ENCODE measurements at places on chromosomes 7 and 10.

GRCh38 chr7:80967071-80967916, 48.4 kb upstream of the SEMA3C start:
- no peak for DNase-seq

DNA sequence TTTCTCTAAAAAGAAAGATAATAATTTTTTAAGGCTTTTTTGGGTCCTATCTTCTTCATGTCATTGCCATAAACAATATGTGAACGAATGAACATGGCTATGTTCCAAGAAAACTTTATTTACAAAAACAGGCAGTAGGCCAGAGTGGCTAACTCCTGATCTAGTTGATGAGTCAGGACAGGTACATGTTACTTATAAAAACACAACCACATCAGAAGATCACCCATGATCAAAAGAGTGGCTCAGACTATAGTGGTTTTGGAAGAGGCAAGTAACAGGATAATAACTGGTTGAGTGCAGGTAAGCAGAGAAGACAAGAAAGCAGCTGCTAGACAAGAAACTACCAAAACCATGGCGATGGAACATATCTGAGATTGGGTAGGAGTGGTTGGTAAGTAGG, 468.7 kb downstream of the KCNMA1 start:
- no peak for DNase-seq

GRCh38 chr7:150981644-150982043, 3.5 kb upstream of the KCNH2 start:
- DNase-seq = no peak

GRCh38 chr7:114940220-114940619, 18.3 kb downstream of the MDFIC start:
- no peak for DNase-seq

DNA sequence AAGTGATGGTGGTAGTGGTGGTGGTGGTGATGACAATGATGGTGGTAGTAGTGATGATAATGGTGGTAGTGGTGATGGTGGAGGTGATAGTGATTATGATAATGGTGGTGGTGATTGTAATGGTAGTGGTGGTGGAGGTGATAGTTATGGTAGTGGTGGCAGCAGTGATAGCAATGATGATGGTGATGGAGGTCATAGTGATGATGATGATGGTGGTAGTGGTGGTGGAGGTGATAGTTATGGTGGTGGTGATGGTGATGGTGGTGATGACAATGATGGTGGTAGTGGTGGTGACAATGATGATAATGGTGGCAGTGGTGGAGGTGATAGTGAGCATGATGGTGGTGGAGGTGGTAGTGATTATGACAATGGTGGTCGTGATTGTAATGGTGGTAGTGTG, 191.7 kb upstream of the RNF32 start:
- no peak for DNase-seq

GRCh38 chr7:1637155-1637554, 32.9 kb upstream of the ELFN1 start:
- no peak for DNase-seq

DNA sequence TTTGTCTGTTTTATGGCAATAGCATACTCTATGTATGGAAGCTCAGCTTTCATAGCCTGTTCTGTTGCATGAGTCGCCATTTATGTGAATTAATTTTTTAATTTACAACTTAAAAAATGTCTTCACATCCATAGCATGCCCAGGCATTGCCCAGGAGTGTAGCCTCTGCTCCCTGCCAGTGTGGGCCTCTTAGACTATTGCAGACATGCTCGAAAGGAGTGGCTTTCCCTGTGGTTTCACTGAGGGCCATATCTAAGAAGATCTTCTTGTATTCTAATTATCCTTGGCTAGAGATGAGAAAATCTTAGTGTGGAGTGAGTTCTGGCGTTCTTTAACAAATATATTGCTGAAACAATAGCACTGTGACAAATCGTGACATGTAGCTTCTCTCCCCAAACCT, 35.3 kb downstream of the PCBD1 start:
- no peak for DNase-seq

DNA sequence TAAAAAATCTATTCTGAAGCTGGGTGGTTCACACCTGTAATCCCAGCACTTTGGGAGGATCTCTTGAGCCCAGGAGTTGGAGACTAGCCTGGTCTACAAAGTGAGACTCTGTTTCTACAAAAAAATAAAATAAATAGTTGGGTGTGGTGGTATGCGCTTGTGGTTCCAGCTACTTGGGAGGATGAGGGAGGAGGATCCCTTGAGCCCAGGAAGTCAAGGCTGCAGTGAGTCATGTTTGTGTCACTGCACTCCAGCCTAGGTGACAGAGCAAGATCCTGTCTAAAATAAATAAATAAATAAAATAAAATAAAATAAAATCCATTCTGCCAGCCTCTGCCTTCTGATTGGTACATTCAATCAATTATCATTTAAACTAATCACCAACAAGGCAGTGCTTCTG, 17.5 kb downstream of the ZNF33A start:
- no peak for DNase-seq

GRCh38 chr7:93843260-93843659, 47.3 kb downstream of the TFPI2 start:
- no peak for DNase-seq

GRCh38 chr7:94266238-94266644, 128.5 kb upstream of the COL1A2 start:
- no peak for DNase-seq

GRCh38 chr7:15461576-15461975, 100.2 kb downstream of the AGMO start:
- no peak for DNase-seq

DNA sequence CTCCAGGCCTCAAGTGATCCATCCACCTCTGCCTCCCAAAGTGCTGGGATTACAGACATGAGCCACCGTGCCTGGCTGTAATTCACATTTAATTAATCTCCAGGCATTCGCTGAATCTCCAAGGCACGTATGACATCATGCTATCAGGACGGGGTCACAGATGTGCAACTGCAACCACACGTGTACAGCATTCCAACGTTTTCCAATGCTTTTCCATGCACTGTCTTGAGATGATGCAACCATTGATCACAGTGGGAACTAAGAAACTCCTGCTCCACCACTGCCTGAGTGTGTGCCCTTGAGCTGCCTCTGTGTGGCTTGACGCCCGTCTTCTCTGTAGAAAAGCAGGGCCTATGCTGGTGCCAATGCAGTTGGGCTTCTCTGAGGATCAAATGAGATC, 119.8 kb upstream of the LYZL2 start:
- no peak for DNase-seq

DNA sequence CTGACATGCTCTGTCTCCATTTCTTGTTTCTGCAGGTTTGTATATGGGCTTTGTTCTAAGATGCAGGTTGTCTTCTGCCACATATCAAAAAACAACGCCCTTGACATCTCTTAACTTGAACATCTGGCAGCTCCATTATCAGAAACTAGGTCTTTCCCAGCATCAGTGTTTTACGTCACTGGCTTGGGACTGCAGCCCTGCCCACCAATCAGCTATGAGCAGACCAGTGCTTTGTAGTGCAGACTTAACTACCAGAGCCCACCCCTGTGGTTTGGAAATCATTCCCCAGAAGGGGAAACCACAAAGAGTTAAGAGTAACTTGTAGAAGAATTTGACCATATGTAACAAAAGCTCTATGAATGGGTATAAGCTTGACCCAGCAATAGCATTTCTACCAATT, 132.4 kb downstream of the SEPTIN14 start:
- DNase-seq = no peak

GRCh38 chr10:132058111-132058745, 7.5 kb upstream of the JAKMIP3 start:
- no peak for DNase-seq

GRCh38 chr7:67019562-67020390, 23.1 kb downstream of the TYW1 start:
- no peak for DNase-seq

DNA sequence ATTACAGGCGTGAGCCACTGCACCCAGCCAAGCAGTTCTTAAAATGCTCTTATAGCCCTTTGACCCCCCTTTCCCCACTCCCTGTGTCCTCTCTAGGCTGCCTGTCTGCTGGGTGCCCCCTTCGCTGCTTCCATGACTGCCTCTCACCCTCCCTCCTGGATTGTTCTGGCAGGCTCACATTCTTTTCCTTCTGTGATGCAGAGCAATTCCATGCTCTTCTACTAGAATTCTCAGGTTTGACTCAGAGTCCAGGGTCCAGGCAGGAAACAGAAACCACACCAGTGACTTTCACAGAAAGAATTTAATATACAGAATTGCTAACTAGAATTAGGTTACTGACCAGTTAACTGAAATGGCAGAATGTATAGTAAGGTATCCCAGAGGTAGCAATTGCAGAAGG, 244.8 kb downstream of the BAMBI start:
- DNase-seq = no peak

DNA sequence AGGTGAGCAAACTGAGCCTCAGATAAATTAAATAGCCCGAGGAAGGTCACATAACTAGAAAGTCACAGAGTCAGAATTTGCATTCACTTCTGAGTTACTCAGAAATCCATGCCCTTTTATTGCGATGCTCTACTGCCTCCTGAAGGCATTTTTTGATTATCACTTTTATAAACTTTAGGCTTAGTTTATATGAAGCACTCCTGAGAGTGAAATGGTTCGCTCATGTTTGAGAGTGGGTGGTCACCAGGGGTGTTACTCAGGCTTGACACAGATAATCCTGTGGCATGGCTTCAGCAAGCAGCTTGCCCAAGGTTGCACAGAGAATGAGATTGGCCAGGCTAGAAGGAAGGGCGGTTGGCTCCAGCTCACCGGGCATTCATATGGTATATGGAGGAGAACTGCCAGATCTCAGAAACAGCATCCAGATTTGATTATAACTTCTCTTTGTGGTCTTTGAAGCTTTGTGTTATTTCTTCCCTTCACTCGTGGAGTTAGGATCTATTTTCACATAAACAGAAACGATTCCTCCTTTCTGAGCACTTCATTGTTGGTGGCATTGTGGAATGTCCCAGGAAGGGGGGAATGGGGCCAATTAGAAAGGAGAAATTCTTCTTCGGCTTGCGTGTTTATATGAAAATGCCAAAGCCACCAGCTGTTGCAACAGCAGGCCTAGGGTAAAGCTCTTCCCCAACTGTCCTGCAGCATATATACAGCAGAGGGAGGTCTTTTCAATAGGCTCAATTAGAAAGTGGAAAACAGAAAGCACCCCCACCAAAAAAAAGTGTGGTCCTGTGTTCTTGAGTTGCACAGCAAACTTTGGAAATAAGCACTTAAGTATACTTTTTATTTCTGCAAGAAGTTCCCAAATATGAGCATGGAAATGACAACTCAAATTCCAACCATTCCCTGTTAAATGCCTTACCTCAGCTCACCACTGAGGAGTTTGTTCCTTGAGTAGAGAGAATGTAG, 628.8 kb downstream of the SUGCT start:
- no peak for DNase-seq

GRCh38 chr10:11113156-11113555, 95.5 kb downstream of the CELF2 start:
- DNase-seq = no peak

DNA sequence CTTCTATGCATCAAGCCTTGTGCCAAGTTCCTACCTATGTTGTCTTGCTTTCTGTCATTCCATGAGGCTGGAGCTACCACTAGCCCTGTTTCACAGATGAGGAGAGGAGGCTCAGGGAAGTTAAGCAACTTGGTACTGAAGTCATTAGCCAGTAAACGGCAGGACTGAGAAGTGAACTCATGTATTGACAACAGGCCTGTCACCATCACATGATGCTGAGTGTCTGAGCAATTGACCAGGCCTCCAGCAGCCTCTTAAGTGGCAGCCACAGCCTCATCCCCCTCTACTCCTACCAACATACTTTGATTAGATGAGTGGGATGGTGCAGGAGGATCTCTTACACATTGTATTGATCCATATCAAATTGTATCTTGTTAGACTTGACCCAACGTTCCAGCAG, 317.6 kb downstream of the GRID1 start:
- no peak for DNase-seq

DNA sequence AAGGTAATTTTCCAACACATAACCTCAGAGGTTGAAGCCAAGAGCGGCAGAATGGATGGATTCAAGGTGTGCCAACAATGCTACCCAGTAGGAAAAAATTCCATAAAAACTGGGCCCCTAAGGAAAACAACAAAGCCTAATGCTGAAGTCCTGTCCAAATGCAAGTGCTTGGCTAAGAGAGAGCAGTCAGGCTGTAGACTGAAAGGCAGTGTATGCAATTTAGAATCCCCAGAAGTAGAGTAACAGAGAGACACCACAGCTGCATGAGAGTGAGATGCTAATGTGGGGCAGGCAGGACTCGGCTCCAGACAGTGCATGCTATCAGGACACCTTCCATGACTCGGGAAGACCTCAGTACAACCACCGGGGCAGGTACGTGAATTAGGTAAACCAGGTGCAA, 124.5 kb downstream of the ZFAND4 start:
- DNase-seq = no peak

GRCh38 chr7:107090457-107090856, 46.0 kb downstream of the PRKAR2B start:
- no peak for DNase-seq

GRCh38 chr7:158314394-158314793, 273.2 kb downstream of the PTPRN2 start:
- DNase-seq = no peak

DNA sequence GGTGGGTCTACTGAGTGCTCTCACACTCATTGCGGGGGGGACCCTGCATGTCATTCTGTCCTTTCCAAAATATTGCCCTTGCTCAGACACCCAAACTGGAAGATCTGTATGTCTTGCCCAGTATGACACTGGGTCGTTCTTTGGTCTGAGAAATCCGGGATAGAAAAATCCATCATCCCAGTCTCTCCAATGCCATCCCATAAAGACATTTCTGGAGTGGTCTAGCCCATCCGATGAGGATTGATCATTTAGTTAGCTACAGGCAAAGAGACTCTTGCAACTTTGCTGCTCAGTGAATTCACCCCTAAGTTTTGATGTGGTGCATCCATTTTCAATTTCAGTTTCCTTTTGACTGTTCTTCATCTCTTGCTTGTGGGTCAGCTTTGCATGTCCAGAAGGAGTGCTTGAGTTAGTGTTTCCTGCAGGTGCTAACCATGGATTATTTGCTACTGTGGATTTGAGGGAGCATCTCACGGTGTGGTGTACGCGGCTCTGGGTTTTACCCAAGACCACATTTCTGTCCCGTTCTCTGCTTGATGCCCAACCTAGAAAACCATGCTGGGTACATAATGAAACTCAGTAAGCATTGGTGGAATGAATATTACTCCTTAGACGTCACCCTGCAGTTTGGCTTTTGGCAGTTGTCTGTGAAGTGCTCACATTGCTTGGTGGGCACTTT, 247.0 kb upstream of the MKI67 start:
- no peak for DNase-seq

DNA sequence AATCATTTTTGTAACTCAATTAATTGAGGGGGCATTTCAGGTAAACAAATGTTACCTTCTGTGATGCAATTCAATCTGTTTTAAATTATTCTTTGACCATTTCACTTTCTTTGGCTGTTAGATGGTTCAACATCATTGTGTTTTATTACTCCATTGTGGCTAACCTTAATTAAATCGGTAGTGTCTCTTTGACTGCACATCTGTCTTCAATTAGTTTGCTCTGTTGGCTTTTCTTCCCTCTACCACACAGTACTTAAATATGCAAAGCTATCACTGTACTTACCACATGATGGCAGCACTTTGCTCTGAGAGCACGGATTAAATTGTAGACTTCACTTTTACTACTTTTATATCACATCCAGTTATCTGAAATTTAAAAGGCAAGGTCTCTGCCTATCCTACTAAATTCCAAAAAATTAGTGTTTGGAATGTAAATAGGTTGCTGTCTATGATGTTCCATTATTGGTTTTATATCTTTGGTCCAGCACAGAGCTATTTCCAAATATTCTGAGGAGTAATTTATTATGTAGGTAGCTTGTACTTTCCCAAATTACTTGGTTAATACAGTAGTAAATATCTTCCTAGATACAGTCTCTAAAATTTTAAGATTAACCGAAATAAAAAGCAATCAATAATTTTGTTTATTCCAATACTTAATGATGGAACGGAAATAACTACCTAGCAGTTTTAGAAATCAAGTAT, 352.0 kb downstream of the PCLO start:
- no peak for DNase-seq
